NCI-H2171 (cell line): ENCODE measurements at places on chromosomes 4 and X.

- DNase-seq, result no peak
Measured at GRCh38 chr4:181877329-181877848, 365.8 kb upstream of the TENM3 start.

GRCh38 chrX:475926-476723, 89.4 kb upstream of the PPP2R3B start:
- DNase-seq, result no peak

GRCh38 chrX:141714680-141715079, 16.1 kb upstream of the SPANXD start:
- DNase-seq, result no peak

- DNase-seq, result no peak
Measured at GRCh38 chrX:77749695-77750094, 36.3 kb downstream of the ATRX start.

GRCh38 chrX:4268676-4269075, 555.2 kb upstream of the PRKX start:
- no peak for DNase-seq

GRCh38 chrX:150326541-150327247, 36.4 kb upstream of the MAMLD1 start:
- DNase-seq, result no peak
